CD4-positive, alpha-beta memory T cell (primary cell): ENCODE measurements at places on chromosomes 11 and 22. TPM values are rescaled to one million over a fixed set of nuclear protein-coding genes. Genes with fewer than 3 reads are reported as not detected.
A peak's percentile ranks its signal among the peaks of the same experiment; 100 is the strongest.

DNA sequence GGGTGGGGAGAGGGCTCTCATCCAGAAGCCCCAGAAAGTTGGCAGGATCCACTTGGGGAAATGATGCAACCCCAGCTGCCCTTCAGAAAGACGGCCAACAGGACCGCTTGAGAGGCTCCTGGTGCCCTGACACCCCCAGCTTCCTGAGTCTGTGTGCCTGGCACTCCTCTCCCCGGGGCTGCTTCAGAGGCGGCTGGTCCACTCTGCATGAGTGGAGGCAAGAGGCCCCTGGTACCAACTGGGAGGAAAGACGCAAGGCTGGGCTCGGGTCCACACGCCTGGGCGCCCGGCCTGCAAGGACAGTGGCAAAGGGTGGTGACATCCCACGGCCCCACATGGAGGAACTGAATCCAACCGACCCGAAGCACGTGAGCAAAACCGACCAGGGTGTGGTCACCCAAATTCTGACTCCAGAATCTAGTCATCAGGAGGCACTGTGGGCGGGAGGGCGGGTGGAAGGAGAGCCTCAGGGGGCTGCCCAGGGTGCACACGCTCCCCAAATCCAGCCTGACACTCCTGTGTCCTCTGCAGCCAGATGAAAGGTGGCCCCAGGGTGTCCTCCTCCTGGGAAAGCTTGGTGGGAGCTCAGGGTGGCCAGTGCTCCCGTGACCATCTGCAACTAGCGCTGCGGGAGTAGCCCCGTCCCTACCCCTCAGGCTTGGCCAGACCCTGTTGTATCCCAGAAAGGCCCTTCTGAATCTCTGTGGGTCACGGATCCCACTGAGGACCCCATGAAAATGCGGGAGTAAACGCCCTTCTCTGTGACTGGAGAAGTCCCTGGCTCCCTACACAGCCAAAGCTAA lies 3.7 kb downstream of the RNH1 start:
- DNase-seq = peak; percentile 35

PNPLA5 gene
- not detected for total RNA-seq

DNA sequence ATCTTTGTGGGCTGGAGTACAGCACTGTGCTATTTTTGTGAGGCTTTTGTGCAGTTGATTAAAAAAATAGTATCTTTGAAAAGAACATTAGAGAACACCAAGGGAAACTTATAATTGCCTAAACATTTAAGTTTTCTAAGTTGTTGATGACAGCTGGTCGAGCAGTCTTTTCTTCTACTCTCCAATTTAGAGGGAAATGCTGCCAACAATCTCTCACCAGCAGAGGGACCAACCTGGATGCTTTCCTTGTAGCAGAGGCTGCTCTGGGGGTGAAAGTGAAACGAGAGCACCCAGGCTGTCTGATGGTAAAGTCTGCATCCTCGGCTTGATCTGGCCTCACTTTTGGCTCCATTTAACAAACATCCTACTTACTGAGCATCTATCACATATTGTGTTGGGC lies 1286.5 kb upstream of the TENM4 start:
- no peak for DNase-seq

DNA sequence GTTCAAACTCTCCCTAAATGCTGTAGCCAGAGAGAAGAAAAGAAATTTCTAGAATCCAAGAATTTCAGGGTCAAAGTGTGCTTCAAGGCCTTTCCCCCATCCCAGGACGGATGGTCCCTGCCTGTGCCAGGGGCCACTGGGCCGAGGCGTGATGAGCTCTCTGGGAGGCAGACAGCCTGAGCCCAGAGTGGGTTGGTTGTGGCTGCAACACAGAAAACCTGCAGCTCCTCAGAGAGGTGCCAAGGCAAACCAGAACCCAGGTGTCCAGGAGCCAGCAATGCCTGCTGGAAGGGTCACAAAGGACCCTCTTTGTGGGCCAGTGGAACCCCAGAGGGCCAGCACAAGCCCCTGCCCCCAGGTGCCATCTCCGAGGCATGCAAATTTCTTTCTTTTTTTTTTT lies 2.6 kb upstream of the APOL6 start:
- DNase-seq = no peak

- no peak for DNase-seq
These were observed 52.9 kb downstream of the C11orf58 start for GRCh38 chr11:16791191-16791961.

DNA sequence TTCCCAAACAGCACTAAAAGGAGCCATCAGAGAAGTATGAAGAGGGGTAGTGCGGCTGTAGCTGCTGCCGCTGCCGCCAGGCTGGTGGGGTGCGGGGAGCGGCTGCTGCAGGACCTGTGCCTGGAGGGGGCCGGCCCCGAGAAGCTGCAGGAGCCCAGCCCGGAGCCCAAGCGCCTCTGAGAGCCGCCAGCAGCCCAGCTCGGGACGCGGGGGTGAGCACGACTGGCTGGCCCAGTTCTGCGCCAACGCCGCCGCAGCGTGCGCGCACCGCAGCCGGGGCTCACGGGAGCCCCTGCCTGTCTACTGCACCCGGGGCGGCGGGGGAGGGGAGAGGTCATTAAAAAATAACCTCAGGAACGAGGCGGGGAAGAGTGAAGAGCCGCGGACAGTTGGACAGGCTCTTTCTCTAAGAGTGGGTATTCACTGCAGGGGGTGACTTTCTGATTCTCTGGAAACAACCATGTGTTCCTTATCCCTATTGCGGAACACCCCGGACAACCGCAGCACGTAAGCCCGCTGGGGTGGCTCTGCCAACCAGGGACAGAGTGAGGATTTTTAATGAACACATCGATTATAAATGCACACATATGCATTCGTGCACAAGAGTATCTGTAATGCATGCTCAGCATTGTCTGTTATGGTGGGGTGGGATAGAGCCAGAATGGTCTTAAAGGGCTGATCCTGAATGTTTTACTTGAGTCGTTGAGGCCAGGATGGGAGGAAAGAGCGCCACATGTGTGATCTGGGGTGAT lies 453 bp downstream of the GAS2 start:
- no peak for DNase-seq

- DNase-seq = no peak
These were observed 148.8 kb downstream of the NCAM1 start for GRCh38 chr11:113110046-113110445.

IGLL1 gene
- not detected for total RNA-seq

GRCh38 chr11:37841016-37841415 lies 1243.0 kb upstream of the RAG2 start:
- no peak for DNase-seq
